ENCODE measurements at places on chromosomes 1 and 21. TPM values are rescaled to one million over a fixed set of nuclear protein-coding genes. Genes with fewer than 3 reads are reported as not detected.
A peak's percentile ranks its signal among the peaks of the same experiment; 100 is the strongest.

The ERRFI1 gene
- total RNA-seq: 110 TPM

The FAM72B gene
- total RNA-seq: 0.27 TPM

The MANEAL gene
- total RNA-seq: 1.4 TPM

The TAS1R1 gene
- total RNA-seq: not detected

The RALGPS2 gene
- 24.3 TPM for total RNA-seq

The TMEM200B gene
- 32.6 TPM for total RNA-seq

- H3K27ac ChIP-seq: no peak overlapping the region
- no peak for DNase-seq
- H3K4me3 ChIP-seq: no peak overlapping the region
- no peaks in the 10 kb centered on the region for H3K27me3 ChIP-seq
Observed at GRCh38 chr1:41281334-41281733, 39.2 kb upstream of the SCMH1 start.

DNA sequence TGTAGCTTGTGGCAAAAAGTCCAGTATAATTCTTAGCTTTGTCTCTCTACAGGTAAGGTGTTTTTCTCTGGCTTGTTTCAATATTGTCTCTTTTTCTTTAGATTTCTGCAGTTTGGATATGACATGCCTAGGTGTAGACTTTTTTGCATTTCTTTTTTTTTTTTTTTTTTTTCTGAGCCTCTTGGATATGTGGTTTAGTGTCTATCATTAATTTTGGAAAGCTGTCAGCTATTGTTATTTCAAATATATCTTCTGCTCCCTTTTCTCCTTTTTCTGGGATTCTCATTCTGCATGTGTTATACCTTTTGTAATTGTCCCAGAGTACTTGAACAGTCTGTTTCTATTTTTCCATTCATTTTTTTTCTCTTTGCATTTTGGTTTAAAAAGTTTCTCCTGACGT is 243.2 kb downstream of the DSCAM start:
- no peaks in the 10 kb centered on the region for H3K4me1 ChIP-seq
- no peak overlapping the region for H3K27ac ChIP-seq
- H3K27me3 ChIP-seq: no peaks in the 10 kb centered on the region
- no peak overlapping the region for H3K4me3 ChIP-seq
- no peaks in the 10 kb centered on the region for H3K36me3 ChIP-seq

- H3K27me3 ChIP-seq: no peaks in the 10 kb centered on the region
- H3K4me3 ChIP-seq: no peak overlapping the region
- no peak overlapping the region for H3K27ac ChIP-seq
Observed at GRCh38 chr1:12249181-12249580, 19.4 kb downstream of the VPS13D start.

DNA sequence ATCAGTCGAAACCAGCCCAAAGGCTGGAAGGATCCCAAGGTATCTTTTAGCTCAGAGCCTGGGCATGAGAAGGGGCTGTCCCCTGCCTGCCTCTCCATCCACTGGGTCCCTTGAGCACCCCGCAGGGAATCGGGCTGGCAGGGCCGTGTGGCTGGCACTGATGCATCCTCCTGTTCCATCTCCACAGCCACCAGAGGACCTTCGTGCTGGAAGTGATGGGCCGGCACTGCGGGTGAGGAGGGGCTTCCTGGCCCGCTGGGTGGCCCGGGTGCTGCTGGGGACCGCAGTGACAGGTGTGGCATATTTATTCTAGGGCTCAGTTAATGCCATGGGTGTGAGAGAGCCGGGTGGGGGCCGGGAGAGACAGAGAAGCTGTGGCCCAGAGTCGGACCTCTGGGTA is 13.6 kb downstream of the PFKL start:
- no peaks in the 10 kb centered on the region for H3K4me1 ChIP-seq
- no peak for DNase-seq
- H3K4me3 ChIP-seq: no peak overlapping the region
- H3K36me3 ChIP-seq: peaks cover 32% of the 10 kb centered on the region
- no peak overlapping the region for H3K27ac ChIP-seq

- peaks cover 15% of the 10 kb centered on the region for H3K36me3 ChIP-seq
- H3K4me3 ChIP-seq: no peak overlapping the region
- DNase-seq: no peak
- no peaks in the 10 kb centered on the region for H3K27me3 ChIP-seq
- H3K27ac ChIP-seq: no peak overlapping the region
Observed at GRCh38 chr1:219985169-219985568, 56.8 kb upstream of the SLC30A10 start.

DNA sequence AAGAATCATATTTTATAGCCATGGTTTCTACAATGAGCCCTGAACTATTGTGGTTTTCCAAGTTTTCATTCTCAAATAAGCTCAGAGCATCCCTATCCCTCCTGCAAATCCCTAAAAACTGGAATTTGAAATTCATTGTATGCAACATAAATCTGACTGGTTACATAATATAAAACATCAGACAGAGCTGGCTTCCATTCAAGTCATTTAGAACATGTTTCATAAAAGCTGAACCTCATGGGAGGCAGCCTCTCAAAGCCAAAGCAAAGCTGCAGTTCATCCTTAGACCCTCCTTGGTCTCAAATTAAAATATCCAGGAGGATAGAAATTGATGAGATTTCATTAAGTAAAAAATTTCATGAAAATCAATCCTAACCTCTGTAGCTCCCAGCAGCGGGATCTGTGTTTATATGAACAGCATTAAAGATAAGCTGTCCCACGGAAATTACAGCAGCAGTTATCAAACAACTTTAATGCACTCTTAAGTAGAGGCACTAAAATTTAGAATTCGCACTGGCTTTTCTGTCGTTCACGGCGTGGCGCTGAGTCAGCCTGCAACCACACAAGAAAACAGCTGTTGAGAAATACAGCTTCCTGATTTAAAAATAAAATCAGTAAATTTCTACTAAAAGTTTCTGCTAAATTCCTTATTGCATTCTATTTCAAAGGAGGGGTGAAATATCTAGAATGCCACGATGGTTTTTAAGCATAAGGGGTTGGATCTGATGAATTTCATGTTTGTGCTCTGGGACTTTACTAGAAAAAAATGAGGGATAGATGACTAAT is 99.9 kb upstream of the TIAM1 start:
- no peak for DNase-seq
- H3K27me3 ChIP-seq: no peaks in the 10 kb centered on the region
- H3K36me3 ChIP-seq: no peaks in the 10 kb centered on the region
- no peak overlapping the region for H3K27ac ChIP-seq
- no peak overlapping the region for H3K4me3 ChIP-seq
- H3K4me1 ChIP-seq: no peaks in the 10 kb centered on the region

DNA sequence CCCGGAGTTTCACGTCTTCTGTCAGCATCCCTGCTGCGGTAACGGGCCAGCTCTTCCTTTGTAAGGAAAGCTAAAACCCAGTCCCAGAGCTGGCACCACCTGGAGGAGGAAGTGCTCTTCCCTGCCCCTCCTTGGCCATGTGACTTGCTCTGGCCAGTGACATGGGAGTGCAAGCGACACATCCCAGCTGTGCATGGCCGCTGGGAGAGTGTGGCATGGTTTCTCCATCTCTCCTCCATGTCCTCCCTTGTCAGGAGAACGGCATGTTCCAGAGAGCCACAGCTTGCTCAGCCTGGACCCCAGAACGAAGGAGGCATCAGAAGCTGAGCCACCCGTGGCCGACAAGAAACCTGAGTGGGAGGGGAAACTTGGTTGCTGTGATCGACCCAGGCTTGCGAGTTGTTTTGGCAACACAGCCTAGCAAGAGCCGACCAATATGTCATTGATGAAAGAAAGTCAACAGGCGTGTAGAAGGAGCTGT is 2.7 kb upstream of the PRXL2B start:
- H3K27ac ChIP-seq: no peak overlapping the region
- H3K4me3 ChIP-seq: no peak overlapping the region
- peaks cover under 1% of the 10 kb centered on the region for H3K27me3 ChIP-seq
- DNase-seq: no peak
- no peaks in the 10 kb centered on the region for H3K4me1 ChIP-seq

DNA sequence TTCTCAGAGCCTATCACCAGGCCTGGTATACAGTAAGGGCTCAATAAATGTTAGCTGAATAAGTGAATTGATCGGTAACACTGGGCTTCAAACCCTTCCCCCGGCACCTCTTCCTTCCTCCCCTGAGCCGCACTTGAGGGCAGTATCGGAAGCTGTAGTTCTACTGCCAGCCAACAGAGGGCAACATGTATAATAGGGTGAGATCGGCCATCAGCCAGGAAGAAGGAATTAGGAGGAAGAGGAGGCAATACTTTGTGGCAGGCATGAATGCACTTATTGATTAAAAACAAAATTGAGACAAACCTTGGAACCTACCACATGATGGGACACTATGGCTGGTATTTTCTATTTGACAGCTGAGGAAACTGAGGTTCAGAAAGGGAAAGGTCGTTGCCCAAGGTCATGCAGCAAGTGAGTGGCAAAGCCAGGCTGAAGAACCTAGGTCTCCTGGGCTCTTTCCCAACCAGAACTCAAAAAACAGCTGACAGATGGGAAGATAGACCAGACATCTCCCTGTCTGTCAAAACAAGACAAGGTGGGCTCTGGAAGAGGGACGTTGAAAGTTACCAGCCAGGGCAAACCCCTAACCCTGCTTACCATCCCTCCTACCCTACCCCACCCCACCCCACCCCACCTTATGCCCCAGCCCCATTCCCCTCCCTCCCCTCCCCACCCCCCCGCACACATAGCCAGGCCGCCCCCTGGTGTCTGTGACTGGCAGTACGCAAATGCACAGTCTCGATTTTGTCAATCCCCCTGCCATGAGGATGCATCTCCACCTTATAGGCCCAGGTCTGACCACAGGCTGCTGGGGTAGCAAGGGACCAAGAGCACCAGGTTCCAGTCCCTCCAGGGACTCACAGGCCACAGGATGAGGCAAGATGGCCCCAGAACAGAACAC is 107.3 kb upstream of the RUNX3 start:
- no peak overlapping the region for H3K4me3 ChIP-seq
- no peaks in the 10 kb centered on the region for H3K36me3 ChIP-seq
- H3K4me1 ChIP-seq: peaks cover 2% of the 10 kb centered on the region
- no peak overlapping the region for H3K27ac ChIP-seq
- H3K27me3 ChIP-seq: peaks cover under 1% of the 10 kb centered on the region

- no peaks in the 10 kb centered on the region for H3K27me3 ChIP-seq
- DNase-seq: no peak
- no peak overlapping the region for H3K4me3 ChIP-seq
- H3K4me1 ChIP-seq: no peaks in the 10 kb centered on the region
- H3K36me3 ChIP-seq: no peaks in the 10 kb centered on the region
Observed at GRCh38 chr1:233460692-233461091, 133.2 kb downstream of the MAP3K21 start.

GRCh38 chr1:219385787-219386427 is 212.2 kb downstream of the LYPLAL1 start:
- no peak for DNase-seq
- no peak overlapping the region for H3K27ac ChIP-seq
- no peaks in the 10 kb centered on the region for H3K27me3 ChIP-seq
- H3K4me3 ChIP-seq: no peak overlapping the region
- H3K4me1 ChIP-seq: no peaks in the 10 kb centered on the region

GRCh38 chr1:39391691-39392679 is 99.5 kb upstream of the BMP8A start:
- DNase-seq: no peak
- H3K4me1 ChIP-seq: no peaks in the 10 kb centered on the region
- H3K36me3 ChIP-seq: peaks cover 17% of the 10 kb centered on the region
- peak overlapping the region; percentile 73 for H3K27ac ChIP-seq

- no peaks in the 10 kb centered on the region for H3K36me3 ChIP-seq
- DNase-seq: no peak
- no peak overlapping the region for H3K4me3 ChIP-seq
- peak overlapping the region; percentile 81 for H3K27ac ChIP-seq
- H3K27me3 ChIP-seq: no peaks in the 10 kb centered on the region
Observed at GRCh38 chr1:15341634-15342407, 67.9 kb upstream of the EFHD2 start.

DNA sequence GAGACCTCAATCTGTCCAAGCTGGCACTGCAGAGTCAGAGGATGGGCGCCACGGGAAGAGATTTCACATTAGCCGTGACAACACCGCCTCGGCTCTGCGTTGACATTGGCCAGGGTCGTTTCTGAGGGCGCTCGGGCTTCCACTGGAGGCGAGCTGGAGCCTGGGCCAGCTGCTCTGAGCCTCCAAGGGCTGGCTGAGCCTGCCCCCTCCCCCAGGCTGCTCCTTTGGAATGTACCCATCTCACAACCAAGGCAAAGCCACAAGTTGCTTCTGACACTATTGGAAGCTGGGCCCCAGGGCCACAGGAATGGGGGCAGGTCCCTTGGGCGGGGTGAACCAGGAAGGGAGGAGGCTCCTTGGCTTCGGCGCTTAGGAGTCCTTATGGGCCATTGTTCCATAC is 12.7 kb downstream of the GPR3 start:
- H3K27me3 ChIP-seq: no peaks in the 10 kb centered on the region
- no peak overlapping the region for H3K4me3 ChIP-seq
- H3K27ac ChIP-seq: peak overlapping the region; percentile 88
- no peak for DNase-seq

DNA sequence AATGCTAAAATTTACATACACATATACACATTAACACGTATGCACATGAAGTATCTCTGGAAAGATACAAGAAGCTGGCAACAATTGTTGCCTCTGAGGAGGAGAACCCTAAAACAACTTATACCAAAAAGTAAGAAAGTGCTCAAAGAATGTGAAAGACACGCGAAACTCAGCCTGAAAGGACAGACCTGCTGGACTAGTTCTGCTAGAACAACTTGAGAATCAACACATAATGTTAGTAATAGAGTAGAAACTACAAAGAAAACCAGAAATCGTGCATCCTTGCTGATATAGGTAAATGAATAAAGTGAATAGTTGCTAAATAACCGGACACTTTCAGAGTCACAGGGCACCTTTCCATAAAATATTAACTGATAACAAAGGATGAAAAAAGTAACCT is 242.5 kb downstream of the RERE start:
- peaks cover 21% of the 10 kb centered on the region for H3K4me1 ChIP-seq
- no peak overlapping the region for H3K4me3 ChIP-seq
- H3K27ac ChIP-seq: no peak overlapping the region
- no peaks in the 10 kb centered on the region for H3K27me3 ChIP-seq

GRCh38 chr1:95223110-95223509 is 10.9 kb upstream of the RWDD3 start:
- no peaks in the 10 kb centered on the region for H3K36me3 ChIP-seq
- H3K4me1 ChIP-seq: no peaks in the 10 kb centered on the region
- no peak overlapping the region for H3K4me3 ChIP-seq
- no peaks in the 10 kb centered on the region for H3K27me3 ChIP-seq
- no peak overlapping the region for H3K27ac ChIP-seq

- no peak for DNase-seq
- H3K27ac ChIP-seq: no peak overlapping the region
- H3K36me3 ChIP-seq: no peaks in the 10 kb centered on the region
- H3K27me3 ChIP-seq: no peaks in the 10 kb centered on the region
- no peaks in the 10 kb centered on the region for H3K4me1 ChIP-seq
Observed at GRCh38 chr1:247297263-247298123, 34.2 kb downstream of the ZNF496 start.

- no peak for DNase-seq
- no peaks in the 10 kb centered on the region for H3K4me1 ChIP-seq
- H3K4me3 ChIP-seq: no peak overlapping the region
Observed at GRCh38 chr1:25624156-25624555, 7.6 kb downstream of the MAN1C1 start.

DNA sequence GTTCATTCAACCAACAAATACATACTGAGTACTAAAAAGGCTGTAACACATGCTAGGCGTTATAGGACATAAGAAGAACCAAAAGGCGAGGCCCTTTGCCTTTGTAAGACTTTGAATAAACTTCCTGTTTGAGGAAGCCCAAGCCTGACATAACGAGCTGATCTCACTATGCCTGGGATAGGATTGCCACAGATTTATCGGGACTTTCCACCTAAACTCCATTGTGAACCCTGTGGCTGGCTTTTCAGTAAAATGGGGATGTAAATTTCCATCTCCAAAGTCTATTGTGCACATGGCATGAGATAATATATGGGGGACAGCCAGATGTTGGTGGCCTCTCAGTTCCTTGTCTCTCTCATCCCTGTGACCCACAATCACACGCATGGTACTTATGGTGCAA is 41.9 kb downstream of the LMO4 start:
- H3K4me1 ChIP-seq: no peaks in the 10 kb centered on the region
- H3K27ac ChIP-seq: no peak overlapping the region
- H3K27me3 ChIP-seq: no peaks in the 10 kb centered on the region
